Activated CD4-positive, alpha-beta memory T cell treated with anti-CD3 and anti-CD28 coated beads, Interleukin-2, amount 10 ng/mL, durations not matched to agents 7 days and 5 days (primary cell): ENCODE measurements at places on chromosomes 13 and 19.

GRCh38 chr13:77874406-77874805 is 44.2 kb downstream of the EDNRB start:
- no peak for DNase-seq

- DNase-seq, result no peak
Measured at GRCh38 chr13:24145240-24145639, 15.3 kb upstream of the SPATA13 start.

- no peak for DNase-seq
Measured at GRCh38 chr19:33292595-33293254, 9.6 kb downstream of the CEBPA start.

DNA sequence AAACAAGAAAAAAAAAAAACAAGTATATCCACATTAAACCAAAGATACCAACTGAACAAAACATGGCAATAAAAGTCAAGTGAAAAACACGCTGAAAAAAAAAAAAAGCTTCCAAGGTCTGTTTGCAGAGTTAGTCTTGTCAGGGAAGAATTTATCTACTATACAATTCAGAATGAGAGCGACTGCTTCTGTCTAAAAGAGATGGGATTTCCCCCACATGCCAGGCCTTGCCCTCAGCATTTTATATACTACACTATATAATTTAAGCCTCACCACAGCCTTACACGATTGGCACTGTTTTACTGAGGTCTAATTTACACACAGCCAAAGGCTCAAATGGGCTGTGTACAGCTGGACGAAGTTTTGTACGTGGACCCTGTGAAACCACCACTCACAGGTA is 67.3 kb downstream of the FOXO1 start:
- DNase-seq, result no peak

- no peak for DNase-seq
Measured at GRCh38 chr13:39884166-39884565, 228.7 kb downstream of the COG6 start.

- DNase-seq, result no peak
Measured at GRCh38 chr19:24081056-24081455, 5.9 kb upstream of the ZNF254 start.

- no peak for DNase-seq
Measured at GRCh38 chr13:30305456-30305970, 1.8 kb downstream of the KATNAL1 start.

DNA sequence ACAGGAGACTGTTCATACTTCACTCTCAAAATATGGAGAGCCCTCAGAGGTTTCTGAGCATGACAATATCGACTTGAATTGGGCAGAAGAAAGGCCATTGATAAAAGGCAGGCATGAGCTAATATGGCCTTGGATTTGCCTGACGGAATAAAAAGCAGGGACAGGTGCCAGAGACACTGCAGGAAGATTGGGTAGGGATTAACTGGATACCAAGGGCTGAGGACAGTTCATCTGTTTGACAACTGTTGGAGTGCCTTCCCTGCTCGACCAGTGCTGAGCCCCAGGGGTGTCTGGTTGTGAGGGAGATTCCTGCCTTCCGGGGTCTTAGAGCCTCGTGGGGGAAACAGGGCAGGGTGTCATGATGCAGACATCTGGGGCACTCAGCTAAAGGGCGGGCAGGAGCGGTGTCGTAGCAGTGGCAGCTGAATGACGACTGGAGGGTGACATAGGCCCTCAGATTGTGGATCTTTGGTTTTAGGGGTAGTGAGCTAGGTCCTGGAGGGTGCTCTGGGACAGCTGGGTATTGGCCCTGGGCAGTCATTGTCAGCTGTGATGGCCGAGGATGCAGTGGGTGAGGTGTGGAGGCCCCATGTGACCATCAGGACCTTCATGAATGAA is 12.3 kb downstream of the GATAD2A start:
- no peak for DNase-seq

DNA sequence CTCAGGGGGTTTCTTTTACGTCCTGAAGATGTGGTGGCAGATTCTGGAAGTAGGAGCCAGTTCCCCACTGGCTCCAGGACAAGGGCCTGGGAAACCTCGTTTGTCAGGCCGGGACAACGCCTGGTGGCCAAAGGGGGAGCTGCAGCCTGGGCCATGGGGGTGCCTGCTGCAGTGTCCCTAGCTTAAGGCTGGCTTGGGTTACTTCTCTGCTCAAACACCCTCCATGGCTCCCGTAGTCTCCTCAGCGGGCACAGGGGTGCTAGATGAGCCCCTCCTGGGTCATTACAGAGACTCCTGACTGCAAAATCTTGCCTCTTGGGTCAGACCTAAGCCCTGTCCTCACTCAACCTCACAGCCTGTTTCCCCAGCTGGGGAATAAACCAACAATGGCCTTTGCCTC is 14.7 kb downstream of the CILP2 start:
- peak; percentile 40 for DNase-seq

DNA sequence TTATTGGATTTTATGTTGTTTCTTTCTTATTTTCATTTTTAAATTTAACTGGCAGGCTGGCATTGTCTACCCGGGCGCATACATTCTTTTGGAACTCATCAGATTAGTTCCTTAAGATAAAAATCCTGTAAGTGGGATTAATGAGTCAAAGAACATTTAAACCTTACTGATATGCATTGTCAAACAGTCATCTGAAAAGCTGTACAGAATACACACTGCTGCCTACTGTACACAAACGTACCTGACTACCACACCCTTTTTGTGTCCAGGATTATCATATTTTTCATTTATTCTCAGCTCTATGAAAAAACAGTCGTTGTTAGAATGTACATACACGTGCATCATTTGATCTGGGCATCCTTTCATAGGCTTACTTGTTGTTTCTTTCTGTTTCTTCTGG is 358.3 kb downstream of the EFNB2 start:
- DNase-seq, result no peak

GRCh38 chr13:75554981-75555380 is 5.4 kb downstream of the UCHL3 start:
- no peak for DNase-seq

GRCh38 chr13:49417161-49417560 is 26.7 kb downstream of the CAB39L start:
- DNase-seq, result no peak

DNA sequence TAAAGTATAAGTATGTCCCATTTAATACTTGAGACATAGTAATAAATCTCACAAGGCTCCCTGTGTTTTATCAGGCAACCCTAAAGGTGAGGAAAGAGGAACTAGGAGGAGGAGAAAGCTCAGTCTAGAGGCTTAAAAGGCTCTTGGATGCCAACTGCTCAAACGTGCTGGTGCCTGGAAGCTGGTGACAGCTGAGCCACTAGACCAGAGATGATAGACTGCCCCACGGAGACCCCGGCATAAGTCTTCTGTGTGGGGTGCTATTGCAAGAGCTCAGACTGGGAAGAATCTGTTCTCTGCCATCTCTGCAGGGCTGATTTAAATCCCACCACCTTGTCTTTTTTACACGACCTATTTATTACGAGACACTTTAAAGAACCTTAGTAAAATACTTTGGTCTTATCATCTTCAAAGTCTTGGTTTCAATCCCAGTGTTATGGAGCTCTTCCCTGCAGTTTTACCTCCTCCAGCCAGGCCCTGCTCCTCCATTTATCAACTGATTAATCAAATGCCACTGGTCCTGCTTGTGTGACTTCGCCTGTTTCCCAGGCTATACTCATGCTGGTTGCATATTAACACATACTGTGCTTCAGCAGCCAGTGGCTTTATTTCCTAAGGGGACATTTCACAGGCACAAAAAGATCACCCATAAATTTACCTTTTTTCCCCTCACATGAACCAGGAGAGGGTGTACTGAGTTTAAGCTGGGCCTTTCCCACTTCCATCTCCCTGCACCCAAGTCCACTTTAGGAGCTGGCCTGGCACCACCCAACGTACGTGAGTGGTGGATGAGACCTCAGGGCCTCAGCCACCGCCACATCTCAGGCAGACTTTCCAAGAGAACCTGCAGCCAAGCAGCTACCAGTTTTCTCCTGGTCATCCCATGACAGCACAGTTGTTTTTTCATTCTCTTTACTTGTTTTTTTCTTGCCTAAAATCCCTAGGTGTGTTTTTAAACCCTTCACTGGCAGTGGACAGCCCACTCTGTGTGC is 7.8 kb upstream of the ATP12A start:
- no peak for DNase-seq

GRCh38 chr19:51043497-51043896 is 8.7 kb upstream of the KLK12 start:
- no peak for DNase-seq

GRCh38 chr13:79662882-79663281 is 181.9 kb downstream of the NDFIP2 start:
- no peak for DNase-seq

DNA sequence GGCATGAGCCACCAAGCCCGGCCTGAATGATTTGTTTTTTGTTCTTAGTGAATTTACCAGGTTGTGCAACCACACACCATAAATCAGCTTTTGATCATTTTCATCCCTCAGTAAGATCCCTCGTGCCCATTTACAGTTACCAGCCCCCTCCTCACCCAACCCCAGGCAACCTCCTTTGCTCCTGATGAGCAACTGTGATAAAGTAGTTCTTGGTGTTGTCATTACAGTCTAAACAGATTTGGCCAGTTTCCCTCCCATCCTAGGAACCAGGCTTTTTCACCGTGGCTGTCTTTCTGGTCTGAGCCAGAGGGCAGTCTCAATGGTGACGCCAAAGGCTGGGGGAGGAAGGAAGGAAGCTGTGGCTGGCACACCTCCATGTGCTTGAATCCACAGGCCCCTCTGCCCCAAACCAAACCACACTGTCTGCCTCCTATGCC is 61.2 kb upstream of the WDFY2 start:
- peak; percentile 72 for DNase-seq

- DNase-seq, result no peak
Measured at GRCh38 chr13:107139006-107139405, 571.1 kb upstream of the ARGLU1 start.

DNA sequence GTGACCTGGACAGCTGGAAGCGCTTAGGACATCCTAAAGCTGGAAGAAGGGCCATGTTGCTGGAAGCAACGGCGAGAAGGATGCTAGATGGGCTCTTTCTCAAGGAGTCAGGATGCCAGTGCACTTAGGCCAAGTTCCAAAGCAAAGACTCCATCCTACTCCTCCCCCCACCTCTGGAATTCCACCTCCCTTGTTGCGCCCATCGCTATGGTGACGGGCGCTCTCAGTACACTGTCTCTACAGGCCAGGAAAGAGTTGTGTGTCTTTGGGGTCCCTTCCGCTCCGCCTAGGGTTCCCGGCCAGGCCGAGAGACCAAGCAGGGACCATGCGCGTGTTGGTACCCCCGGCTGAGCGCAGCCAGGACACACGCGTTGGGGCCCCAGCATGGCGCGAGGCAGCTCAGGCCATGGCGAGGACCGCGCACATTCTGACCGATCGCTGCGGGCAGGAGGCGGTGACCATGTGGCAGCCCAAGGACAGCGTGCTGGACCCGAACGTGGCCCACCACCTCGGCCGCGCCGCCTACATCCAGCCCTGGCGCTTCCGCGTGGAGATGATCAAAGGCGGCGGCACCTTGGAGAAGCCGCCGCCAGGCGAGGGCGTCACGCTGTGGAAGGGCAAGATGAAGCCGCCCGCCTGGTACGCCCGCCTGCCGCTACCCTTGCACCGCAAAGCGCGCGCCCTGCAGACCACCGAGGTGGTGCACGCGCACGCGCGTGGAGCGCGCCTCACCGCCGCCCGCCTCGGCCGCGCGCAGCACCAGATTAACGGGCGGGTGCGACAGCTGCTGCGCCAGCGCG is 31.0 kb upstream of the SLC1A6 start:
- no peak for DNase-seq

GRCh38 chr19:40055832-40056504 is at the start of gene ZNF780B:
Gene ZNF780B, minus strand, starts transcription at chr19:40056231. Its CDS starts 5,899 bp downstream, at chr19:40050332.
- DNase-seq, result peak; percentile 82

GRCh38 chr13:52001120-52001731 is 10.0 kb downstream of the ATP7B start:
- no peak for DNase-seq

- no peak for DNase-seq
Measured at GRCh38 chr13:102721800-102722231, 27.0 kb upstream of the METTL21C start.

DNA sequence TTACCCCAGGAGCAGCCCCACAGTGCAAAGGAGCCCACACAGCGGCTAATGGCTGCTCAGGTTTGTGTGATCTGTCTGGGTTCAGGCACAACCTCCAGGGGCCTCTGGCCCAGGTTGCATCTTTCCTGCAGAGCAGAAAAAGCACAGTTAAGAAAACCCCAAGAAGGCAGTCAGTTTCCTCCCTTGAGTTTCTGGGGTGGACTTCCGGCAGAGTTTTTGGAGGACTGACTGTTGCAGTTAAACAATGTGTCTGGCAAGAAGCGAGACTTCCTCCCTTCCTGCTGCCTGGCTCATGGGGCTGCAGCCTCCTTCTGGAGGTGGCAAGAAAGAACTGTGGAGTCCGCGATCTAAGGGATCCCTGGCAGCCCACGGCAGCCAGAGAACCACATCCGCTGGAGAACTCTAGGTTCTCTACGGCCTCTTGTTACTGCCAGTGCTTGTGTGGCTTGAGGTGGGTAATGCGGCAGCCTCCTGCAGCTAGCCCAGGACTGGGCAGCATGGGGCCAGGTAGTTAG is 114.4 kb downstream of the ZDHHC20 start:
- DNase-seq, result peak; percentile 64
